ENCODE measurements at places on chromosomes 2 and 18.

DNA sequence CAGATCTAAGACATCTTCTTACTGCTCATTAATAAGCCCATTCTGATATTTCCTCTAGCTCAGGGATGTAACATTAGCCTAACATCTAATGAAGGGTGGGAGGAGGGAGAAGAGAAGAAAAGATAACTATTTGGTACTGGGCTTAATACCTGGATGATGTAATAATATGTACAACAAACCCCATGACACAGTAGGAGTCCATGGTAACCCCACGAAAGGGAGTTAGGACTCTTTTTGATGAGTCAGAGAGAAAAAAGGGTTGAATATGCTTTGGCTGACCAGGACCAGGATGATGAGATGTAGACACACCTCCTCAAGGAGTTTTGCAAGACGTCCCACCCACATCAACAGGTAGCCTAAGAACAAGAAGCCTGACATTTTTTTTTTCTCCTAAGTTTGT lies 34.4 kb upstream of the DLX2 start:
- no peak for DNase-seq

- no peak for DNase-seq
These were observed 21.1 kb downstream of the TBC1D8 start for GRCh38 chr2:101130081-101130480.

DNA sequence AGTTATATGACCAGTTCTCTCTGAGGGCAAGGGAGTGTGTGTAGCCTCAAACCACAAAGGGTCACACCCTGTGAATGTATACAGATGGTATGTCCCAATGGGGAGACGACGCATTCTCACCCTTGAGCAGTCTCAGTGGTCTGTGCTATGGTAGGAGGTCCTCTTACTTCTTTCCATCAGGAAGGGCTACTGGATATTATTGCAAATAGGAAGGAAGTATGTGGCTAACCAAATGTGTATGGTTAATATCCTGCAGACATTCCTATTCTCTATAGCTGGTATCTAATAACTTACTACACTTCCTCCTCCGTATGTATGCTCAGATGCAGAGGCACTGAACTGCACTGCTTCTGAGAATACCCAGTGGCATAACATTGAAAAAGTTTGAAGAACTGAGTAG lies 306.7 kb upstream of the CCDC68 start:
- peak; percentile 6 for DNase-seq

DNA sequence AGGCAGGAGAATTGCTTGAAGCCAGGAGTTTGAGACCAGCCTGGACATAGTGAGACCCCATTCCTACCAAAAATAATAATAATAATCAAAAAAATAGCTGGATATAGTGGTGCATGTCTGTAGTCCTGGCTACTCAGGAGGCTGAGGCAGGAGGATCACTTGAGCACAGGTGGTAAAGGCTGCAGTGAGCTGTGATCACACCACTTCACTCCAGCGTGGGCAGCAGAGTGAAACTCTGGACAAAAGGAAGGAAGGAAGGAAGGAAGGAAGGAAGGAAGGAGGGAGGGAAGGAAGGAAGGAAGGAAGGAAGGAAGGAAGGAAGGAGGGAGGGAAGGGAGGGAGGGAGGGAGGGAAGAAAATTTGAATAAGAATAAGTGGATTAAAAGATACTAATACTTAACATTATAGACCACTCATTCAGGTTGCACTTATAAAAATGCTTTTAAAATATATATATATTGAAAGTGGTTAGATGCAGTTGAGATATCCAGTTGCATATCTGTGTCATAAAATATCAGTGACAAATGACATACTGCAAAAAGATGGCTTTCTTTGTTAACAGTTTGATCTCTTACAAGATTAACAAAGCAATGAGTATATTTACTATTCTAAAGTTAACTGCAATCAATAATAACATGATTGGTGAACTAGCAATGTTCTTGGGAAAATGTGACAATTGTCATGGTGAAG lies 702.4 kb downstream of the CPS1 start:
- DNase-seq: no peak

DNA sequence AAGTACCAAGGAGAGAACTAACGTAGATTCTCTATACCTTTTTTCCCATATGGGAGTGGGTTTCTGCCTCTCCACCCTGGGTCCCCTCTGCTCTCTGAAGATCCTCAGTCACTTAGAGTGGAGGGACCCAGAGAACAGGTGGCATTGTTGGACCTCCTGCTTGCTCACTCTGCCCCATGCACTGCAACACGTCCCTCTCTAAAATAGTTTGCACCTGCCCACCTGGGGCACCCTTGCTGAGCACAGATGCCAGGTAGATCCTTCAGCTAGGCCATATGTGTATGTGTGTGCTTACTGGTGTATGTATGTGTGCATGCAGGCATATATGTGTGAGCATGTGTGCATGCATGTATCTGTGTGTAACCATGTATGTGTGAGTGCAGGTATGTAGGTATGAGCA lies 2.2 kb downstream of the IL36RN start:
- DNase-seq: no peak

- no peak for DNase-seq
These were observed 239.0 kb downstream of the ZNF521 start for GRCh38 chr18:25112821-25113434.

- no peak for DNase-seq
These were observed 208.7 kb upstream of the STK17B start for GRCh38 chr2:196380098-196380497.

DNA sequence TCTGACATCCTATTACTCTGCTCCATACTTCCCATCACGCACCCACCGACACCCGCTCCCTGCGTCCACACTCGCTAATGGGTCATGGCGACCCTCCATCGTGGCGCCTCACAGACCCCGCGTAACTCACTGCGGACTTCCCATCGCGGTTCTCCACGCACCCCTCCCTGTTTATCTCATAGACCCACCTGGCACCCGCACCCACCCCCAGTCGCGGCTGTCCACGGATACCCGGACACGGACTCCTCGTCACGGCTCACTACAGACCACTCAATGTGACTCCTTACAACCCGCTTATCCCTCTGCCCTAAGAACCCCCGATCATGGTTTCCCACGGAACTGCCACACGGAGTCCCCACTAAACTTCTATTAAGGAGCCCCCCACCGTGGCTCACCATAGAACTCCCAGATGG lies 458 bp downstream of the CXXC1 start:
- no peak for DNase-seq

DNA sequence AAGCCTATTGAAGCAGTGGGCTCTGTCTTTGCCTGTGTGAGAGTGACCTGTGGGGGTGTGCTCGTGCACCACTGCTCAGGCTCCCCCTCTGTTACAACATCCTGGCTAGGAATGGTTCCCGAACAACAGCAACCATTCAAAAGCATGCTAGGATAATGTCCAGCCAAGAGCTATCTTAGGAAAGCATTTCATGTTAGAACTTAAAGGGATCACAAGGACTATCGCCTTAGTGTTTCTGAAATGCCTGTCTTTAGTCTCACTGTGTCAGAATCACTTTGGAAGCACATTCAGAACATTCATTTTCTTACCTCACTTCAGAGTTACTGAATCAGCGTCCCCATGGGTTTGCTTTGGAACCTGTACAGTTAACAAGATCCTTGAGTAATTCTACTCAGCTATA lies 134.9 kb upstream of the DSEL start:
- no peak for DNase-seq

DNA sequence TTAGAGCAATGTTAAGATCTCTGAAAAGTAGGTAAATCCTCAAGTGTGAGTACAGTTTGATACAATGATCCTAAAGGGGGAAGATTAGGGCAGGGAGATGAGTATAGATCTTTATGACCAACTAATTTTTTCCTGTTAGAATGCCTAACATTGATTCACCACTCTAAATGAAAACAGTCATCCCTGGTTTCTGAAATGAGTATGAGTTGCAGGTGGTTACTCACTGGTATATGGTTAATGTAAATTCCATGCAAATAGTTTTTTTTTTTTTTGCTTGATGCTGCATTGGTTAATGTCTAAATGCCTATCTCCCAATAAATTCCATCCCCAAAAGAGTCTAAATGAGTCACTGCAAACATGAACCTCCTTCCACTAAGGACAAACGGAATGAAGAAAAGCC lies 55.0 kb upstream of the SERPINB2 start:
- no peak for DNase-seq

DNA sequence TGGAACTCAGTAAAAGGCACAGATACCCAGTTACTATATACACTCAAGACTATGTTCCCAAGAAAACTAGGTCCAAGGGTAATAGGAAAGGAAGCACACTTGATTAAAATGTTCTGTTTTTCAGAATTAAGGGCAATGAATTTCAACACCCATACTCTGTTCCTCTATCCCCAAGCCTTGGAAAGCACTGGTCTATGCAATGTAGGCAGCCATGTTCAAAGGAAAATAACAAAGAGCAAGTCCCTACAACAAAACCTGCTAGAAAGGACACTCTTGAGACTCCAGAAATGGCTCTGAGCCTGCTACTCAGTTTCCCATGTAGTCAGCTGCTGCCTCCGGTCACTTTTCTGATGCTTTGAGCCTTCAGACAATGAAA lies 6.8 kb downstream of the CYB5A start:
- no peak for DNase-seq

DNA sequence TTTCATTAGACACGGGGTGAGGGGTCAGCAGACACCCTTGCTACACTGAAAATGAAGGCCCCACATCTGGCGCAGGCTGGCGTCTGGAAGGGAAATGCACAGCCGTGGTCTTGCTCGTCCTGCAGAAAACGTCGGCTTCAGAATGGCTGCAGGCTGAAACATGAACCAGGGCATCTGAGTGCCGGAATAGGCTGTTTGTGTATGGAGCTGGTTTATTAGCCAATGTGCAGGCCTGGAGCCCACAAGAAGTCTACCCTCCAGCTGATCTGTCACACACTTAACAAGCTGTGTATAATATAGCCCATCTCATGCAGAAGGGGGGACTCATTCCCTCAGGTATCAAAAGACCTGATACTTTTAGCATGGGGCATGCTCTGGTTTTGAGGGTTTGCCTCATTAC lies 153.4 kb upstream of the SOX11 start:
- DNase-seq: no peak

DNA sequence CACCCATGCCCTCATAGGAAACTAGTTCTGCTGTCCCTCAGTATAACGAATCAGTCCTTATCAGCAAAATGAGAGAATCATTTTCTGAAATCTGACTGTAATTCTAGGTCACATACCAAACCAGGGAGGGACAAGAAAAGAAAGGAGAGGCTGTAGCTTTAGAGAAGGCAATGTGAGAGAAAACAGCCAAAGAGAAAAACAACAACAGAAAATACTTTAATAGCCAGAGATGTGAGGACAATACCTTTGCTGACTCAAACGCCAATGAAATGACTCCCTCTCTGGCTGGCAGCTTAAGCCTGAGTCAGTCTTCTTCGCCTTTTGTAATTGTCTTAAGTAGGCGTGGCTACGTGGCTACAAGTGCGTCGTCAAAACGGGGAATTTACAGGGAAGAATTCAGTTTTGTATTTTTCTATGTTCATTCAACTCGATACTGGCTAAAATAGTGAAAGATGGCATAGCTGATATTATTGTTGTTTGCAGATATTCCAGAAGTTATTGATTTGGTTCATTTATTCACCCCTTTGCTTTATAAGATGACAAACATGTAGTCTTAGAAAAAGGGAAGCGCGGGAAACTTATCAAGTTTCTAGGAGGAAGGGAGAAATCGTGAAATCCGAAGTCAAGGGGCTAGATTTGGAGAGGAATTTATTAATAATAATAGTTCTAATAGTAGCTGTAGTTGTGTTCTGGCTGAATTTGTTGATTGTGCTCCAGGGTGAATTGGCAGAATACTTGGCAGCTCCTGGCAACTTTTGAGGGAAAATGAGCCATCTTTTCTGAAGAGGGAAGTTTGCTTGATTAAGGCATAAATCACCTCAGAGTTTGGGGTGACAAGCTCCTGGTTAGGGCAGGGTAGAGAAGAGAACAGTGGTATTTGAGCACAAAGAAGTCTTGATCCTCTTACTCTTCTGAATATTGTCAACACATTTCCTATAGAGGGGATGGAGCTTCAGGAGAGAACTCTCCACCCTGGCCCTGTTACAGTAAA lies at the start of gene IL1A:
Gene IL1A (minus strand): TSS at position 295 of the 991 bp plus-strand sequence. CDS start 723 bp downstream, outside the sequence.
- peak; percentile 41 for DNase-seq

DNA sequence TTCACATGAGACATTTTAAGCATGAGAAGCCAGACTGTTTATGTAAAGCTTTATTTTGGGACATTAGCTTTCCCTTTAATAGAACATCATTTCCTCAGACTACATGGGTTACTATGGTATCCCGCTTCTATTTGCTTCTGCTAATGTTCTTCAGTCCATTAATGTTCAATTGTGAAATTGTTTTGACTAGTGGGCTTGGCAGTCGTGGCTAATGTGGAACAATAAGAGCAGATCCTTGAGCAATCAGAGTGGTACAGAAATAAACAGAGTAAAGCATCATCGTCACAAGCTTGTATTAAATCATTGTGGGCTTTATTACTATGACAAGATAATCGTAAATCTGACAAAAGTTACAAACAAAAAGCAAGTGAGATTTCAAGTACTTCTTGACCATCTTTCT lies 60.2 kb downstream of the PDE1A start:
- DNase-seq: no peak

DNA sequence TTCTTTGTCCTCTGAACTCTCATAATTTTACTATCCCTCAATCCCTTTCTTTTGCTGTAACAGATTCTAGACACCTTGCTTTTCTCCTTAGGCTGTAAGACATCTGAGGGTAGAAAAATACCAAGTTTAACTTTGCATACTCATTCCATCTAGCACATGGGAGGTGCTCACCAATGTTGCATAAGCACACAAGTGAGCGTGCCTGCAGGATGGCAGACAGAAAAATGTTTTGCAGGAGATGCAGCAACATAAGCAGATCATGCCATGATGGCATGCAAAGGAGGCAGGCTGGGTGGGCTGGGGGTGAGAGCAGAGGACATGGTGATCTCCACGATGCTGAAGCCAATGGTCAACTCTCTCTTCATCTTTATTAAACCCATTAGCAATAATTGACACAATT lies 24.1 kb downstream of the CYRIA start:
- no peak for DNase-seq

DNA sequence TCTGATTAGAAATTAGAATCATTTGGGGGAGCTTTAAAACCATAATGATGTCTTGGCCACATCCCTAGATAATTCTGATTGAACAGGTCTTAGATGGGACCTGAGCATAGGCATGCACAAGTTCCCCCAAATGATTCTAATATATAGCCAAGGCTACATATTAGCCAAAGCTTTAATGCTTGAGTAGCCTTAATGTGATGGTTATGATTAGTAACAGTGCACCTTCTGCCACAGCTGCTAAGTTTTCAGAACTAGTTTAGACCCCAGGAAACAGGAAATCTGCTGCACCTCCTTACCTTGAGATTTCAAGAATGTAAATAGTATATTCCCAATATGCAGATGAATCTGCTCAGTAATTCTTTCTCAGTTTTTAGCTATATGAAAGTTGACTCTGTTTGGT lies 119.8 kb downstream of the PTPN4 start:
- no peak for DNase-seq

- no peak for DNase-seq
These were observed 693 bp upstream of the LRP2 start for GRCh38 chr2:169362894-169363559.

GRCh38 chr2:79855264-79856006 lies 342.6 kb downstream of the CTNNA2 start:
- DNase-seq: no peak
